NCI-H2081 treated with DMSO at 0.1 percent for 48 hours (cell line): ENCODE measurements at places on chromosomes 16 and 17.

DNA sequence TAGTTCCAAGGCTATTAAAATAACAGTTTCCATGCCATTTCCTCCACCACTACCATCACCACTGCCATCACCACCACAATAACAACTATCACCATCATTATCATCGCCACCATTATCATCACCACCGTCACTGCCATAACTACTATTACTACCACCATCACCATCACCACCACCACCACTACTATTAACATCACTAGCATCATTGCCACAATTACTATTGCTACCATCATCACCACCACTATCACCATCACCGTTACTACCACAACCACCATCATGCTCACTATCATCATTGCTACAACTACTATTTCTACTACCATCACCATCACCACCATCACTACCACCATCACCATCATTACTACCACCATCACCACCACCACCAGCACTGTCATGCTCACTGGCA, 185.9 kb upstream of the MAF start:
- no peak for DNase-seq

GRCh38 chr17:11853321-11854151, 143.7 kb downstream of the ZNF18 start:
- DNase-seq, result no peak

DNA sequence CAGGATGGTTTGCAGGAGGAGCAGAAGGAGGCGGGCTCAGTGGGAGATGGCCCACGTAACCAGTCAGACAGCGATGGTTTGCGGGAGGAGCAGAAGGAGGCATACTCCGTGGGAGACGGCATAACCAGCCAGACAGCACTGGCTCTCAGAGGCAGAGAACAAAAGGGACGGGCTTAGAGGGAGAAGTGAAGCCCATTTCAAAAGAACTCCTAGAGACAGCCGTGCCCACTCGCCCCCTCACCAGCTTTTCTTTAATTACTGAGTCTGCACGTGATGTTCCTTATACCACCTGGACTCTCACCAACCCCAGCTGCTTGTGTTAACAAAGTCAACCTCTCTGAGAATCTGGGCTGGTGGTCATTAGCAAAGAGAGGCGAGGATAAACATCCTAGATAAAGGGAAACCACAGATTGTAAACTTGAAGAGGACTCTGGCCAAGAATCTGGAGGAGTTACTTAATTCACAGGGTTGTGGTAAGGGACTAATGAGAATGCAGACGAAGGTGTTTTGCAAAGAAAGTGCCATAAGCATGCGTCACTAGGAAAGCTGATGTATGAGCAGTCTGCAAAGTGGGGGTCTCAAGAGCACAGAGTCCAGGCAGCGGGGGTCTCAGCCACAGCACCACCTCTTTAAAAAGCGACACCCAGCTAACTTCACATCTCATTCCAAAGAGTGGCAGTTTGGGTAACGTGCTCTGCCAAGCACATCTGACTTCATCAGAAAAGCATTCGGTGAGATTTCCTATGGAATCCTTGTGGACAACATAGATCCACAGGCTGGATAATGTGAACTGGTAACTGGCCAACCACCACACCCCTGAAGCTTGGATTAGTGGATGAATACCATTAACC, 51.7 kb downstream of the NXN start:
- DNase-seq, result no peak

GRCh38 chr17:78672871-78673371, 95.7 kb upstream of the DNAH17 start:
- DNase-seq, result no peak

DNA sequence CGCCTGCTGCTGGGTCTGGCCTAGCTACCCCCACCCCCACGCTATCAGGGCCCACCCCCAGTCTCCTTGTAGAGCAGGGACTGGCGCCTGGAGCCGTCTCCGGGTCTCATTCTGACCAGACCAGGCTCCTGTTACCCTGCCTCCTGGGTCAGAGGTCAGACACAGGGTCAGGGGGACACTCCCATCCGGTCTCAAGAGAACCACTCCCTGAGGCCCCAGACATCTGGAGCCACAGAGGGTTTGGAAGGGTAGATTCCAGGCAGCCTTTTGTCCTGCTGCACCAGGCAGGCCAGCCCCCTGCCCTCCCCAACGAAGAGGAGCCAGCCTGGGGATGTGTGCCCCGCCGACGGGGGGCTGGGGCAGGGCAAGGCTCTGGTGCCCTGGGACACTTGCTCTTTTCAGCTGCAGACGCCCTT, 944 bp upstream of the WFIKKN1 start:
- DNase-seq, result no peak

GRCh38 chr17:55340686-55341085, 75.9 kb downstream of the HLF start:
- no peak for DNase-seq

- DNase-seq, result no peak
These were observed 1.8 kb upstream of the TMEM98 start for GRCh38 chr17:32926183-32926582.

DNA sequence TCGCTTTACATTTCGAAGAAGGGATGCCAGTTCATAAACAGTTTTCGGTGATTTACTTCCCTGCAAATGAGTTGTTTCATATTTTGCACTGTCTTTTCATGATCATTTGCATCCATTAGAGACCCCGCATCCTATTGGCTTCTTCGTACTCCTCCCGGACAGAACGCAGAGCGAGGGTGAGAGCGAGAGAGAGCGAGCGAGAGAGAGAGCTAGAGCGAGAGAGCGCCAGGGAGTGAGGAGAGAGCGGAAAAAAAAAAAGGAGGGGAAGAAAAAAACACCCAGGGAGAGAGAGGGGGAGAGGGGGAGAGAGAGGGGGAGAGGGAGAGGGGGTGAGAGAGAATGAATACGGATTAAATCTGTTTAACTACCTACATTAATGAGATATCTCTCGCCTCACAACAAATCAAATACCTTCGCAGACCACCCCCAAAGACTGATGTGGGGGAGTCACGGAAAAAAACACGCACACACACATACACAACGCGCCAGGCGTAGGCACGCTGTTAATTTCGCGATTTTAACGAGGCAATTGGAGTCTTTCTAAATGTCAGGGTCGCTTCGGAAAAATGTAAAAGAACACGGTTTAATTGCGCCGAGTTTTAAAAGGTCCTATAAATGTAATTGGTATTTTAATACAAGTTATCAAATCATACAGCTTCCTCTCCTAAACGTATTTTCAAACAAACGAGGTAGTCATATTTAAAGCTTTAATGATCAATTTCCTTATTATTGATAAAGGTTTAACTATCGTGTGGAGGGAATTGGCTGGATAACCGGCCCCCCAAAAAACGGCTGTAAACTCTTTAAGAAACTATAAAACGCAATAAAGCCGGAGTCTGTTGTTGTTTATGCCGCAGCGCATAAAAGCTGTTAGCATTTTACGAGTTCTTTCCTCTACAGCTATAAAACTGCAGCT, at the start of gene HOXB8:
HOXB8 (minus strand) TSS at position 246 of the 916 bp plus-strand sequence. CDS start 588 bp downstream, outside the sequence.
- DNase-seq, result no peak

- no peak for DNase-seq
These were observed 14.9 kb downstream of the IGFBP4 start for GRCh38 chr17:40457964-40458791.

DNA sequence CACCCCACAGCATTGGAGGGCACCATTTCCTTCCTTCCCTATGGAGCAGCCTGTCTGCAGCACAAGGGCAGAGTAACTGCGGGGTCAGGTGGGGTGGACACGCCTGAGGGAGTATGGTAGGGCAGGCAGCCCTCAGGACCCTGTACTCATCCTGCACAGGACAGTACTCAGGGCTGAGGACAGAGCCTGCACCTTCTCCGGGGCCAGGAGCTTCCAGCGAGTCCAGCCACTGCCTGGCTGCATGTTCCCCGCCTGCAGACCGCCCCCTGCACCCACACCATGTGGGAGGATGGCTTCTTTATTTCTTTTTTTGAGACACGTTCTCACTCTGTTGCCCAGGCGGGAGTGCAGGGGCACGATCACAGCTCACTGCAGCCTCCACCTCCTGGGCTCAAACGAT, 47.6 kb upstream of the CDC42EP4 start:
- DNase-seq, result no peak

GRCh38 chr17:50517011-50517410, 8.8 kb downstream of the MYCBPAP start:
- DNase-seq, result no peak

DNA sequence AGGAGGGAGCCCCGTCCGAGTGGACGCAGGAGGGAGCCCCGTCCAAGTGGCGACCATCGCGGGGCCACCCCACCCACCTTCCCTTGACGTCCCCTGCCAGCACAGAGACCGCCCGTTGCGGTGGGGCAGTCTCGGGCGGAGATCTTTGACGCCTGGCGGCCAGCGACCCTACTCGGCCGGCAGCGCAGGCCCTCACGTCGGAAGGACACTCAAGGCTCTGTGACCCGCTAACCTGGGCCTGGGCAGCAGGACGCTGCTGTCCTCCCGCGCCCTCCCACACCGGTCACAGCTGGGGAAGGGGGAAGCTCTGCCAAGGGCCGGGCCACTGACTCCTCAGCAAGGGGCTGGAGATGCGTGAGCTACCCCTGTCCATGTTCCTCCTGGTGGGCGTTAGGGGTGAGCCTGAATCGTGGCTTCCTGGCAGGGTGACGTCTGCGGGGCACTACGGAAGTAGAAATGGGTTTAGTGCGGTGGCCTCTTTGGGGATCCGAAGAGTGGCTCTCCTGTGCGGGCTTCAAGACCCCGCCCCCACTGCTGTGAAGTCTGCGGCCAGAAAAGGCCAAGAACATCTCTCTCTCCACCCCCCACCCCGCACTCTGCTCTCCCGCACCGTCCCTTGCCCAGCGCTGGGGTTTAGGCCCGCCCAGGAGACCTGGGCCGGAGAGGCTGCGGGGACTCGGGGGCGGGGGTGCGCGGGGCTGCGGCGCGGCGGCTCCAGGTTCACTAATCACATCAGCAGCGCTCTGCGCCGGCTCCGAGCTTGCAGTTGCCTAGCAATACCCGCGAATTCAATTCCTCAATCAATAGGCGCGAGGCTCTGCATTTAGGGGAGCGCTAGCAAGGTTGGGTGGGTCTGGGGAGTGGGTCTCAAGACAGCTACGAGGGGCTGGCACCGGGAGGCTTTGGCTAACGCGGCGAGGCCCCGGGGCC, 5.8 kb downstream of the CBX8 start:
- DNase-seq, result no peak

DNA sequence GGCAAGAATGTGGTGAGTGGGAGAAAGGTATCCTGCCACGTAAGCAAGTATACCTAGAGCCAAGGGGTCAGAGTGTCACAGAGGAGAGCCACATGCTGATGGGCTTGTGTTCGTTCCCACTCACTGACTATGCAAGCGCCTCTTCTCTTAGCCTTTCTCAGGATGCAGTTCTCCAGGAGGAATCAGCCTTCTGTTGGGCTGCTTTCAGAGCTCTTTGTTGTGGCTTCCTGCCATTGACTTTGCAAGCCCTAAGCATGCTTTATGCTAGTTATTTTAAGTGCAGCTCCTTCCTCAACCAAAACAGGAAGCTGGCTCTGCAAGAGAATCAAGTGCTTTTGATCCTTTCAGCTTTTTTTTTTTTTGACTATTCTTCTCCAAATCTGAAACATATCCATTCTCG, 66.6 kb downstream of the SIAH1 start:
- DNase-seq, result no peak

DNA sequence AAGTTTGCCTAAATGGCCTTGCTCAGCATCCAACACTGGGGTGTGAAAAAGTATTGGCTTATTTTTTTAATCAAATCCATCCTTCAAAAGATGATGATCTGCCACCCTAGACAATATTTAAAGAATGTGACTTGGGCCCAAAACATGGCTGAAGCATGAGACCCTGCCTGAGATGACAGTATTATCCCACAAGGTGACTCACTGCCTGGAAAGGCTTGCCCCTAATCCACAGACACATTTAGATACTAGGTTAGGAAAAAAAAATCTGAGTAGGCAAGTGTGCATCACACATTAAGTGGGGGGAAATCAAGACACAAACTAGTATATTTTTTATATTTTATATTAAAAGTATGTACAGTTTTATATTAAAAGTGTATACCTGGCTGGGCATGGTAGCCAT, 38.4 kb downstream of the TOM1L2 start:
- DNase-seq, result no peak

DNA sequence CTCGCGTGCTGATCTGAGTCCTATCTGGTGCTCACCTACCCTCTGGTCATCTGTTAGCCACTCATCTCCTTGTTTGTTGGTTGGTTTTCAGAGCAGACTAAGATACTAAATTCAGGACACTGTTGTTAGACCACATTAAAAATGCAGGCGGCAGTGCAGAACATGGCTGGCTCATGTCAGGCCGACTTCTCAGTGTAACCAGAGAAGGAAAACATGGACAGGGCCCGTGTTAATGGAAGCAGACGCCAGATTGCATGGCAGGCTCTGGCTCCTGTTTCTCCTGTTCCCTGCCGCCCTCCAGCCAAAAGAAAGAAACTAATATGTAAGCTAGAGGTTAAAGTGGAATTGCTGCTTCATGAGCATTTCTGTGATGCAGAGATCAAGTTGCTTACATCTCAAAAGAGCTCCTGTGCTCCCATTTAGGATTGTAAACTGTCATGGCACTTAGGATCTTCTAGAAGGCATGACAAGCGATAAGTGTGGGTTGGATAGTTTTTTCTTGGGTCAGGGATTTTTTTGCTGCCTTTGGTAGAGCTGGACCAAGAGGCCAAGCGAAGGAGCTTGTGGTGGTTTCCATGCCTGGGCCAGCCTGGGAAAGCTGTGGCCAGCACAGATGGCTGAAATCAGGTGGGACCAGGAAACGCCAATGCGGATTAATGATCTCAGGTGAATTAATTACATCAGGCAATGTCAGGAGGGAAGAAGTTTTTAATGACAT, 56.1 kb downstream of the YPEL2 start:
- DNase-seq, result no peak

GRCh38 chr17:55290492-55291113, 25.8 kb downstream of the HLF start:
- DNase-seq, result no peak

- no peak for DNase-seq
These were observed 12.1 kb downstream of the TBC1D26 start for GRCh38 chr17:15744074-15744676.

DNA sequence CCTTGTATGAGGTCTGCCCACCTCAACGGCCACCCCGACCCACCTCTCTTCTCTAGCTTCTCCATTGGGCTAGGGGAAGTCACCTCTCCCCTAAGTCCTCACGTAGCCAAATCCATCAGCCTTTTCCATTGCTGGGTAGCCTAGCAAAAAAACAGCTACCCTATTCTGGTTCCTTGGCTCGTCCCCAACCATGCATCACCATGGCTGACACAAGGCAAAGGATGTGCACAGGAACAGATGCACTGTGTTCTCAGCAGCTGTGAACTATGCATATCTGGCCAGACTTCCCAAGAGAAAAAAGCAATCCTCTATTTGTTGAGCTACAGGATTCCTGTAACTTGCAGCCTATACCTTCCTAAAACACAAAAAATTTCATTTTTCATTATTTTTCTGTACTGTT, 22.0 kb upstream of the FLCN start:
- no peak for DNase-seq
